ENCODE measurements at places on chromosomes 12 and 14. TPM values are rescaled to one million over a fixed set of nuclear protein-coding genes. Genes with fewer than 3 reads are reported as not detected.

BCL7A gene
- total RNA-seq, result 6.3 TPM

HPD gene
- total RNA-seq, result not detected

NOVA1 gene
- total RNA-seq, result 0.39 TPM

GPR84 gene
- total RNA-seq, result 0.39 TPM

OR2AP1 gene
- total RNA-seq, result not detected

SUPT16H gene
- 121 TPM for total RNA-seq

RDH16 gene
- 0.69 TPM for total RNA-seq

SCN8A gene
- total RNA-seq, result 1.3 TPM

C12orf60 gene
- 1.6 TPM for total RNA-seq

DNAJC22 gene
- 0.11 TPM for total RNA-seq

DNA sequence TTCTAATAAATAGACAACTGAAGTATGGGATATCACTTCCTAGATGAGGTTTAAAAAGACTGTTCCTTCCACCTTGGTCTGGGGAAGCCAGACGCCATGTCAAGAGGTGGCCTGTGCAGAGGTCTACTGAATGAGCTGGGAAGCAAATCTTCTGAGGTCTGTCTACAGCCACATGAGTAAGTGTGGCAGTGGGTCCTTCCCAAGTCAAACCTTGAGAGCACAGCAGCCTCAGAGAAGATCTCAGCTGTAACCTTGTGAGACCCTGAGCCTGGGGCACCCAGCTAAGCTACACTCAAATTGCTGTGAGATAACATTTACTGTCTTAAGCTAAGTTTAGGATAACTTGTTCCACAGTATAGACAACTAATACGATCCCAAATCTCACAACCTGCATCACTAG lies 20.2 kb downstream of the NDUFA12 start:
- H3K4me3 ChIP-seq, result no peak overlapping the region
- H3K27ac ChIP-seq, result no peak overlapping the region
- H3K4me1 ChIP-seq, result peaks cover 31% of the 10 kb centered on the region
- DNase-seq, result no peak
- no peaks in the 10 kb centered on the region for H3K27me3 ChIP-seq
- peaks cover 20% of the 10 kb centered on the region for H3K36me3 ChIP-seq

DNA sequence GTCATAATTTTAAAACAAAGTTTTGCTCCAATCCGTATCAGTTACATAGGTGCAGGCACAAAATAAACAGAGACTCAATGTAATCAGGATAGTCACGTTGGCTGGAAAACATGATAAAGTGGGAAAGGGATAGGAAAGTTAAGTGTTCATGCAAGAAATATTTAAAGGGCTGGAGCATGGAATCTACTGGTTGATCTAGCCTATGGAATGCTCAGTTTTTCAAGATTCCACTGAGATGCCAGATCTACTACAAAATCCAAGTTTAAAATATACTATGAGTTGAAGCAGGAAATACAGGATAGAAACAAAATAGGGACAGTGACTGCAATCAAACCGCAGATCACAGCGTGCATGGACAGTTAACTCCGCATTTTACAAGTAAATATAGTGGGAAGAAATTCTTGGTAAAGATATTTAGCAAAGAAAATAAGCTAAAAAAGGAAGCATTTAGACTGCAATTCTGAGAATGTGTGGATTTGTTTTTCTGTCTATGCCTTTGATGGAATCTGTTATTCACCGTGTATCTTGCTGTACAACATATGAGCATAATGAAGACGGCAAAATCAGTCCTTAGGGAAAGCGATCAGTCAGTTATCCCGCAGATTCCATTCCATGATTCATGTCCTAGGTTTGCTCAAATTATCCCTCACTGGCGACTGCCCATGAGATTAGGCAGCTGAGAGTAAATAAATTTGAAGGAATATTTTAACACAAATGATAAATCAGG lies 1044.3 kb downstream of the FLRT2 start:
- H3K27ac ChIP-seq, result no peak overlapping the region
- no peak overlapping the region for H3K4me3 ChIP-seq
- H3K36me3 ChIP-seq, result no peaks in the 10 kb centered on the region
- no peaks in the 10 kb centered on the region for H3K4me1 ChIP-seq
- no peaks in the 10 kb centered on the region for H3K27me3 ChIP-seq

GRCh38 chr12:82870771-82871377 lies 184.2 kb downstream of the TMTC2 start:
- DNase-seq, result no peak
- H3K36me3 ChIP-seq, result no peaks in the 10 kb centered on the region
- no peak overlapping the region for H3K4me3 ChIP-seq
- no peak overlapping the region for H3K27ac ChIP-seq

GRCh38 chr12:116916122-116916521 lies 5.4 kb downstream of the FBXW8 start:
- H3K4me1 ChIP-seq, result peaks cover 54% of the 10 kb centered on the region
- no peak overlapping the region for H3K4me3 ChIP-seq
- H3K36me3 ChIP-seq, result peaks cover 40% of the 10 kb centered on the region
- no peak overlapping the region for H3K27ac ChIP-seq
- DNase-seq, result no peak

- H3K27me3 ChIP-seq, result no peaks in the 10 kb centered on the region
- H3K4me1 ChIP-seq, result peaks cover 23% of the 10 kb centered on the region
- H3K27ac ChIP-seq, result no peak overlapping the region
- peaks cover 34% of the 10 kb centered on the region for H3K36me3 ChIP-seq
- H3K4me3 ChIP-seq, result no peak overlapping the region
- DNase-seq, result no peak
These were observed 39.4 kb downstream of the PARP11 start for GRCh38 chr12:3833670-3834310.

DNA sequence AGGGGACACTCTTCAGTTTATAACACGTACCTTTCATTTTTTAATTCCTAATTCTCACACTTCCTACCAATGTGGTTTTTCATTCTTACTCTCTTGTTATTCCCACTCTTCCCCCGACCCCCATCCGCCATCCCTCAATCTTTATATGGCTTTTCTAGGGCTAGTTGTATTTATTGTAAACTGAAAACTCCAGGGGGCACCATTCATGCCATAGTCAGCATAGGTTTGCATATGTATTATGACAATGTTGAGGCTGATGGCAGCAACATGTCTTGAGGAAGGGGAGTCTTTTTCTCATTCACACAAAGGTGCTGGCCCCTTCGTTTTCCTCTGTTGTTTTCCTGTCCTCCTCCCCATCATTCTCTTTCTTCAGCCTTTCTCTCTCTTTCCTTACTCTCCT lies 27.7 kb upstream of the LTA4H start:
- H3K36me3 ChIP-seq, result no peaks in the 10 kb centered on the region
- no peaks in the 10 kb centered on the region for H3K27me3 ChIP-seq
- H3K4me1 ChIP-seq, result peaks cover 19% of the 10 kb centered on the region
- no peak overlapping the region for H3K4me3 ChIP-seq
- no peak for DNase-seq

- peaks cover 4% of the 10 kb centered on the region for H3K36me3 ChIP-seq
- peak overlapping the region; percentile 32 for H3K27ac ChIP-seq
- peaks cover 44% of the 10 kb centered on the region for H3K4me1 ChIP-seq
- no peaks in the 10 kb centered on the region for H3K27me3 ChIP-seq
These were observed 4.0 kb upstream of the TESPA1 start for GRCh38 chr12:54988402-54989054.

- no peak overlapping the region for H3K27ac ChIP-seq
- H3K4me3 ChIP-seq, result no peak overlapping the region
- H3K27me3 ChIP-seq, result no peaks in the 10 kb centered on the region
- peaks cover 12% of the 10 kb centered on the region for H3K4me1 ChIP-seq
These were observed 156.6 kb downstream of the TGFB3 start for GRCh38 chr14:75825147-75825592.

DNA sequence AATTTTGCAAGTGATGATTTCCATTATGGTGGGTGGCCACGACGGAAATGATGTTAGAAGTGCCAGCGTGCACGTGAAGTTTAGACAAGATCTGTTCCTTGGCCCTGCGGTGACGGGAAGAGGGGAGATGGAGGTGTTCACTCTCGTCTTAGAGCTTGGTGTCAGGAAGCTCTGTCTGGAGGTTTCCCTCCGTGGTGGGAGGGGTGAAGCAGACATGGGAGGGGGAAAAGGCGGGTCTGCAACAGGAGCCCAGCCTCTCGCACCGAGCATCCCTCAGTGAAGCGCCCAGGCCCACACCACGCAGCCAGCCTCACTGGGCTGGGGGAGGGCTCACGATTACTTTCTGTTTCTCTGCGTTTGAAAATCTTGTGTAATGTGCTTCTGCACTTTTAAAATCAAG lies 26.3 kb downstream of the EML1 start:
- H3K4me3 ChIP-seq, result peak overlapping the region; percentile 35
- peaks cover 12% of the 10 kb centered on the region for H3K4me1 ChIP-seq
- peaks cover 57% of the 10 kb centered on the region for H3K27me3 ChIP-seq
- H3K27ac ChIP-seq, result no peak overlapping the region

DNA sequence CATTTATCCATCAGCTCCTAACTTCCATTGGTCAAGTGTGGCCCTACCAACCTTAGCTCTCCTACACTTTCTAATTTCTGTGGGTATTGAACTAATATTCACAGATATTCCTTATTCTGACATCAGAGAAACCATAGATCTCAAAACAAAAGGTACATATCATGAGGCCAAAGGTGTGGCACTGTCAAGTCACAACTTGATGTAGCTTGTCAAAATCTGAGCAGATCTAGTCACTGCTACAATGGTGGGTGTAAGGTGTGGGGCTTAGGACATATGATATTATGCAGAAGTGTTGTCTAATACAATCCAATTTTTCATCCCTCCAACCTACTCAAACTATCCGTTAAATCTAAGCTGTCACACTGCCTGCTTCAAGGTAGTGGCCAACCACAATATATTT lies 114.0 kb upstream of the FAR2 start:
- no peaks in the 10 kb centered on the region for H3K4me1 ChIP-seq
- DNase-seq, result no peak
- H3K36me3 ChIP-seq, result no peaks in the 10 kb centered on the region
- H3K4me3 ChIP-seq, result no peak overlapping the region
- no peak overlapping the region for H3K27ac ChIP-seq

GRCh38 chr12:89041078-89041477 lies 311.2 kb downstream of the DUSP6 start:
- H3K27me3 ChIP-seq, result no peaks in the 10 kb centered on the region
- H3K4me3 ChIP-seq, result peak overlapping the region; percentile 49
- peaks cover 61% of the 10 kb centered on the region for H3K4me1 ChIP-seq
- DNase-seq, result no peak
- peak overlapping the region; percentile 92 for H3K27ac ChIP-seq
- H3K36me3 ChIP-seq, result peaks cover 51% of the 10 kb centered on the region

GRCh38 chr12:102343361-102344121 lies 136.8 kb downstream of the IGF1 start:
- no peaks in the 10 kb centered on the region for H3K4me1 ChIP-seq
- no peaks in the 10 kb centered on the region for H3K36me3 ChIP-seq
- peaks cover 9% of the 10 kb centered on the region for H3K27me3 ChIP-seq
- H3K4me3 ChIP-seq, result no peak overlapping the region
- DNase-seq, result no peak

DNA sequence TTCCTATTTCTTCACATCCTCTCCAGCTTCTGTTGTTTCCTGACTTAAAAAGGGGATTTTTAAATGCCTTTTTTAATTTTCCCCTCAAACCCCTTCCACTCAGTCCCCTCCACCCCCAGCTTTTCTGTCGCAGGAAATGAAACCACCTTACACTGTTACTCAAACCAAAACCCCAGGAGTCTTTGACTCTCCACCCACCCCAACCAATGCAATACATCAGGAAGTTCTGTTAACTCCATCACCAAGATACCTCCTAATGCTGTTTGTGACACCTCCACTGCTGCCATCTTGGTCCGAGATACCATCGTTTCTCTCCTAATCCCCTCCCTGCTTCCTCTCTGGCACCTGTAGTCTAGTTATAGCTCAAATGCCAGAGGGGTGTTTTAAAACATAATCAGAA lies 25.4 kb upstream of the CPM start:
- peak overlapping the region; percentile 54 for H3K4me3 ChIP-seq
- DNase-seq, result no peak
- peaks cover 16% of the 10 kb centered on the region for H3K4me1 ChIP-seq
- peaks cover 26% of the 10 kb centered on the region for H3K36me3 ChIP-seq
- peak overlapping the region; percentile 85 for H3K27ac ChIP-seq

GRCh38 chr14:99129998-99130397 lies 142.0 kb downstream of the BCL11B start:
- H3K36me3 ChIP-seq, result no peaks in the 10 kb centered on the region
- no peak overlapping the region for H3K27ac ChIP-seq

GRCh38 chr12:3204730-3205531 lies 127.8 kb downstream of the TSPAN9 start:
- H3K27ac ChIP-seq, result no peak overlapping the region
- no peak for DNase-seq
- H3K27me3 ChIP-seq, result peaks cover 29% of the 10 kb centered on the region
- H3K4me3 ChIP-seq, result no peak overlapping the region

- no peaks in the 10 kb centered on the region for H3K27me3 ChIP-seq
- H3K36me3 ChIP-seq, result peaks cover 2% of the 10 kb centered on the region
- peaks cover 48% of the 10 kb centered on the region for H3K4me1 ChIP-seq
- H3K27ac ChIP-seq, result no peak overlapping the region
These were observed 18.5 kb downstream of the NCOR2 start for GRCh38 chr12:124548854-124549378.

DNA sequence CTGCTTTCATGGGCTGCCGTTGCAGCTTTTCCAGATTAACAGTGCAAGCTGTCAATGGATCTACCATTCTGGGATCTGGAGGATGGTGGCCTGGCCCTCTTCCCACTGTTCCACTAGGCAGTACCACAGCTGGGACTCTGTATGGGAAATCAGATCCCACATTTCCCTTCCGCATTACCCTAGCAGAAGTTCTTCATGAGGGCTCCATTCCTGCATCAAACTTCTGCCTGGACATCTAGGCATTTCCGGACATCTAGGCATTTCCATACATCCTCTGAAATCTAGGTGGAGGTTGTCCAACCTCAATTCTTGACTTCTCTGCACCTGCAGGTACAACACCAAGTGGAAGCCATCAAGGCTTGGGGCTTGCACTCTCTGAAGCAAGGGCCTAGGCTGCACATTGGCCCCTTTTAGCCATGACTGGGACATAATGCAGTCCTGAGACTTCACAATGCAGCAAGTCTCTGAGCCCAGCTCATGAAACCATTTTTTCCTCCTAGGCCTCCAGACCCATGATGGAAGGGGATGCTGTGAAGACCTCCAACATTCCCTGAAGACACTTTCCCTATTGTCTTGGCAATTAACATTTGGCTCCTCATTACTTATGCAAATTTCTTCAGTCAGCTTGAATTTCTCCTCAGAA lies 863.3 kb downstream of the C12orf50 start:
- no peaks in the 10 kb centered on the region for H3K27me3 ChIP-seq
- no peak overlapping the region for H3K4me3 ChIP-seq
- H3K4me1 ChIP-seq, result no peaks in the 10 kb centered on the region
- no peaks in the 10 kb centered on the region for H3K36me3 ChIP-seq

DNA sequence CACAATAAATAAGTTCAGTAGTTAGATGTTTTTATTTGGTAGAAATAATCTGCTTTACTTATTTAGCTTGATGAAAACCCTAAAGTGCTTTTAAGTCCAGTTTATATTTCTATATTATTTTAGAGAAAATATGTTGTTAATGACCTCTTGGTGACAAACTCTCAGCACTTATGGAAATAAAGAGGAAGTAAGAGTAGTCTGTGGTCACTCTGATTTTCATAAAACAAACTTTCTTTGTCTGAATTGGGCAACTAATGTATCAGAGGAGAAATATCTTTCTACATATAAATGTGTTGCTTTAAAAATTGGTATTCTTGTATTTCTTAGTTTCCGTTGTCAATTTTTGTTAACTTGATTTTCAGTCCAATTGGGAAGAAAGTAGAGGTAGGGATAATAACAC lies 878.9 kb upstream of the SEL1L start:
- no peaks in the 10 kb centered on the region for H3K27me3 ChIP-seq
- H3K4me1 ChIP-seq, result no peaks in the 10 kb centered on the region
- H3K4me3 ChIP-seq, result no peak overlapping the region
- no peaks in the 10 kb centered on the region for H3K36me3 ChIP-seq
